Non-pigmented ciliary epithelial cell (primary cell): ENCODE measurements at places on chromosomes 2 and 18.
A peak's percentile ranks its signal among the peaks of the same experiment; 100 is the strongest.

DNA sequence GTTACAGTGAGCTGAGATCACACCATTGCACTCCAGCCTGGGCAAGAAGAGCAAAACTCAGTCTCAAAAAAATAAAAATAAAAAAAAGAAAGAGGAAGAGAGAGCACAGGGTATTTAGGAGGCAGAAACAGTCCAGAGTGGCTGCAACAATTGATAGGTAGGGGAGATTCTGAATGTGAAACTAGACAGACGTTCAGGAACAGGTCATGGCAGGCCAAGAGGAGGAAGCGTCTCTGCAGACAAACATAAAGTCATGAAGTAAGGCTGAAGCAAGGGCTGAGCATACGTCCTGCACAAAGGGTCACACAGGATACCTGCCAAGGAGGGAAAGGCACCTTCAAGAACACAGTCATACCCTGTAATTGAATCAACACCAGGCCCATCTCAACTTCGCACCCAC is 64.1 kb upstream of the ZNF532 start:
- DNase-seq: no peak

DNA sequence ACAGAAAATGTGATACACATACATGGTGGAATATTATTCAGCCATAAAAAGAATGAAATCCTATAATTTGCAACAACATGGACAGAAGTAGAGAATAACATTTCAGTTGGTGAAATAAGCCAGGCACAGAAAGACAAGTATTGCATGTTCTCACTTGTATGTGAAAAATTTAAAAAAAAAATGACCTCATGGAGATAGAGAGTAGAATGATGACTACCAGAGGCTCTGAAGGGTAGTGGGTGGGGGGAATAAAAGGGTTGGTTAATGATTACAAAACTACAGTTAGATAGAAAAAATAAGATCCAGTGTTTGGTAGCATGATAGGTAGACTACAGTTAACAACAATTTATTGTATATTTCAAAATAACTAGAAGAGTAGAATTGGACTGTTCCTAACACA is 24.5 kb downstream of the PRKD3 start:
- no peak for DNase-seq

- no peak for DNase-seq
Observed at GRCh38 chr2:152050341-152050740, 48.5 kb downstream of the CACNB4 start.

DNA sequence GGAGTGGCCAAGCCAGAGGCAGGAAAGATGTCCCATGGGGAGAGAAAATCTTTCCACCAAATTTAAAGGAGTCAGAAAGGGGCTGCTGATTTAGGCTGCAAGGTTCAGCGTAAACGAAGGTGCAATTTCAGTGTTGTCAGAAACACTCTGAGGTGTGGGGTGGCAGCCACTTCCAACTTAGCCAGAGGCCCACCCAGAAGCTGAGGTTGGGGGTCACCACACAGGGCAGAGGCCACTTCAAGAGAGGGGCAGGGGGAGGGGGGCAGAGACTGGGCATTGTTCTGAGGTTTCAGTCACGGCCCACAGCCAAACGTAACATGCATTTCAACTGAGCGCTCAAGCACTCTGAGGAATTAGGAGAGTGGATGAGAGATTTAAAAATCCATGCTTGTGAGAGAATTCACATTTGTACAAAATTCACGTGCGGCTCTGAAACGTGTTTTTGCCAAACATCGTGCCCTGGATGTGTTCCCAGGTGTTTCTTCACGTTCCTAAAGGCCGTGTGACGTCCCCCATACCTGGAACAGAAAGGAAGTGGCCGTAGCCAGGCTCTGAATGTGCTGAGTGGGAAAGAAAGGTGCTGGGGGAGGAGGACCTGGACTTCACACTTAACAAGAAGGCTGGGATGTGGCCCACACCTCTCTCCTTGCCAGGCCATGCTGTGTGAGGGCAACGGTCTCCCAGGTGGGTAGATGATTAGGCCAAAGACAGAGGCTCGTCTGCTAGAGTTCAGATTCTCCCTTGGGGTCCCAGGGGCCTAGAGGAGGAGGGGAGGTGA is 19.5 kb upstream of the BOK start:
- DNase-seq: no peak

GRCh38 chr2:108970369-108970768 is 18.7 kb downstream of the EDAR start:
- DNase-seq: no peak

DNA sequence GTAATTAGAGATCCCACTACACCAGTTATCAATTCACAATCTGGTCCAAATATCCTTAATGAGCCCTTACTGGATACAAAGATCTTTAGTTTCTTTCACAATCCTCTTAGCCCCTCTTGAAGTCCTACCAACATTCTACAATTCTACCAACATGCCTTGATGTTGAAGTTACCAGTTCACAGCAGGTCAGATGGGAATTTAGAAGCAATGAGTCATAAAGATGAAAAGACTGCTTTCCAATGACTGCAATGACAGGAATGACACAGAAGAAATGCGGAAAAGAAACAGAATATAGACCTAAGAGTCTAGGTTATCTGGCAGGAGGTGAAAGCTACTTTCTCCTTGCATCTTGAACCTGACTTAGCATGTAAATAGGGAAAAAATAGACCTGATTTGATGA is 24.5 kb downstream of the RTTN start:
- peak; percentile 84 for DNase-seq

GRCh38 chr2:37500031-37500430 is 155.6 kb downstream of the QPCT start:
- peak; percentile 36 for DNase-seq

DNA sequence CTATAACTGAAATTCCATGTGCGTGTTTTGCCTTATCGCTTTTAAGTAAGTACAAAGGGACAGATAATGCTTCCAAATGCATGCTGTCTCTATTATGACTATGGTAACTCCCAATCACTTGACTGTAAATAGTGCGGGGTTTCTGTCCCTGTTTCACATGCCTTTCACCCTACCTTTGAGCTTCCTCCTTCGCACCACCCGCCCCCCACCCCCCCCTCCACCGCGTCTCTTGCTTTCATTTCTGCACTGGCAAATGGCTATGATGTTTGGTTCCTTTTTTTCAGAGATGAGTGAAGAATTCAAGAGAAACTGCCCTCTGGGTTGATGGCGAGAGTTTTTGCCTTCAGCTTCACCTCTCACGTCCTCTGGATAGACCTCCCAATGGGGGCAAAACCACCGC is 25.0 kb upstream of the SPP2 start:
- DNase-seq: no peak

DNA sequence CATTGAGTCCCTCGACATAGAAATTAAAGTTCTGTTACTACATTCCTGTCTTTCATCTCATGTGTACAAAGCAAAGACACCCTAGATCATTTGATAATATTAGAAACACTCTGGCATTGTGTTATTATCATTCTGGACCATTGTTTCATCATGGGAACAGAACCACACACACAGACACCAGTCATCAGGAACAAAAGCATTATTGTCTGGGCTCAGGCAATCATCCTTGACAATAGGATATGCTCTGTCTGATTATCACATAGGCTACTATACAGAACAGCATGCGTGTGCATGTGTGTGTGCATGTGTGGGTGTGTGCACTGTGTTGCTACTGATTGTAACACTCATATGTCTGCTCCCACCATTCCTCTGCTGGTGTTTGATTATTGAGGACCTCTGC is 242.5 kb downstream of the SH3BP4 start:
- no peak for DNase-seq

DNA sequence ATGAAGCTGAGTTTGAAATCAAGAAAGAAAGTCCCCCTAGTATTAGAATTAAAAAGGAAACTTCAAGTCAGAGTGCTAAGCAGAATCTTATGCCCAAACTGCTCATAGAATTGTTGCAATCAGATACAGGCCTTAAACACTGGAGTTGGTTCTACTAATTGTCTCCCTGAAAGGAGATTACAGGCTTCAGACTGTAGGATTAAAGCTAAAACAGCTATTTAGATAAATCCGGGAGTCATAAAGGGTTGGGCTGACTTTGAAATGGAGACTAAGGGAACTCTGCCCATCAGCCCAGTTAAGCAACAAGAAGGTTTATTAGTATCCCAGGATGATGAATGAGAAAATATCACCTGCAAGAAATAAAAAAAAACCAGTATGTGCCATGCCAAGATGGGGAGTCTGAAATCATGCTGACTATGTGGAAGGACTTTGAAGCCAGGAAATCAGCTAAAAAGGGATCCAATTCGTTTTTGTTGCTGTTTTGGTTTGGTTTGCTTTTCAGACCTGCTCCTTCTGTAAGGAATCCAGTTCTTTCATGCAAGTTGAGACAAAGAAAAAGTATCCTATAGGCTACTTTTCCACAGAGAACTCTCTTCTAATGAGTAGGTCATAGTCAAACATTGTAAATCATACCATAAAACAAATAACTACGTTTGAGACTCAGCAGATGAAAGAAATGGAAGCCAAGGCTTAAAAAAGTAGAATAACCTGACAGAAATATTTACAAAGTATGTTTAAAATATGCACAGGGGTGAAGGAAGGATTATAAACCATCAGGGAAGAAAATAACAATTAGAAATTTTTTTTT is 37.6 kb upstream of the MSTN start:
- DNase-seq: no peak

DNA sequence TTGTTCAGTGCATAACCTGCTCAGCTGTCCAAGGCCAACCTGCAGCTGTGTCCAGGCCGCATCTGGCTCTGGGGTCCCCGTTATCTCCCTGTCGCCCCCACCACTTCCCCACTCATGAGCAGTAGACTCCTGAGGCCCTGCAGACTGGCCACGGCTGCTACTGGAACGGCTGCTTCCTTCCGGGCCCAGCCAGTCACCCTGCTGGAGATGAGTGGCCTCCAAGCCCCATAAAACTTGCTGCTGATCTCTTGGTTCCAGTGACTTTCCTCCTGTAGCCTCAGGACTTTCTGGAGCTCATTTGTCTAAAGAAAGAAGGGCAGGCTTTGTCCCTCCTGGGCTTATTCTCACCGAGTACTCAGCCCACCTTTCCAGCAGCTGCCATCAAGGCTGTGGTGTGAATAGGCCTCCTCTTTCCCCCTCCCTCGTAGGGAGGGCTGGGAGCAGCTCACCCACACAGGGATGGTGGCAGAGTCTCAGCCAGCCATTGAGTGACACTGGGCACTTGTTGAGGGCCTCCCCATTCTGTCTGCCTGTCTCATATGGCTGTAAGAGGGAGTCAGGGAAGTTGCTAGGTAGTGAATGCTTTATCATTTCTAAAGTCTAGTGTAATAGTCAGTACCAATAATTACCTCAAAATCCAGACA is 257.3 kb downstream of the MYCN start:
- no peak for DNase-seq

DNA sequence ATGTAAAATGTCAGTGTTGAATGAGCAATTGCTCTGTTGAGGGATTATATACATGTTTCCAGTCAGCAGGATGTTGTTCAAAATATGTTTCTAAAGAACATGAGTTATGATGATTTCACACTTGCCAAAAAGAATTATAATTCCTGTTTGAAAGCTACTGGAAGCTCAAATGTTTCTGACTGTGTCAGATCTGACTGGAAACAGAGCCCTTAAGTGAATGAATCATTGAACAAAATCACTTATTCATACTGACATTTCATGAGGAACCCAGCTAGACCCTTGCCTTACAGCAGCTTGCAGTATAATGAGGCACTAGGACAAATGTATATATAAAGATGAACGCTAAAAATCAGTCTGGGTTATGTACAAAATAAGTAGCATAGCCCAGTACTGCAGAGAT is 35.4 kb upstream of the ITGAV start:
- no peak for DNase-seq

DNA sequence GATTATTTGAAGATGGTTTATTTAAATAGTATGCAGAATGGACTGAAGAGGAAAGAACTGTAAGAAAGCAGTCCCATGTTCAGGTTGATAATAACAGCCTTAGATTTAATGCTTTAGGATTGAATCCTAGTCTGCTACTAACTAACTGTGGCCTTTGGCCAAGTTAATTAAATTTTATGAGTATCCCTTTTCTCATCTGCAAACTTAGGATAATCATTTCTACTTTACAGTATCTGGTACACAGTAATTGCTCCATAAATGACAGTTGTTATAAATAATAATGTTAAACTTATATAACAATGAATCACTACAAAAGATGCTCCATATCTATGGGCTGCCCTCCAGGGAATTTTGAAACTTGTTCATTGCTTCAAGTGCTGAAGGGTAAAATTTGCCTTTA is 41.0 kb downstream of the FAP start:
- DNase-seq: no peak

DNA sequence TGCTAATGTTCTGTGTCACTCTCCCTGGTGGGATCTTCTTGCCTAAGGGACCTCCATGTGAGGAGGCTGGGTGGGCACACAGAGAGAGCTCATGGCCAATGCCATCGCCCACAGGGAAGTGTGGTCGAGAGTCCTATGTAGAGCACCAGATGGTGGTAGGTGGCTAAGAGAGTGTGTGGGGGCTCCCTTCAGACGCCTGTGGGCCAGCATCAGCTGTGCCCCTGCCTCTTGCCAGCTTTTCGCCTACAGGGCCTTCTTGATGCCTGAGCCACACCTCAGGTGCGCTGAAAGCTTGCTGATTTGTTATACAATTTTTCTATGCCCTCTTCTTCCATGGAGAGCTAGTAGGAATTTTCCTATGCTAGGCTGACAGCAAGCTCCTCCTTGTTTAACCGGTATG is 38.3 kb downstream of the LRRTM1 start:
- no peak for DNase-seq

DNA sequence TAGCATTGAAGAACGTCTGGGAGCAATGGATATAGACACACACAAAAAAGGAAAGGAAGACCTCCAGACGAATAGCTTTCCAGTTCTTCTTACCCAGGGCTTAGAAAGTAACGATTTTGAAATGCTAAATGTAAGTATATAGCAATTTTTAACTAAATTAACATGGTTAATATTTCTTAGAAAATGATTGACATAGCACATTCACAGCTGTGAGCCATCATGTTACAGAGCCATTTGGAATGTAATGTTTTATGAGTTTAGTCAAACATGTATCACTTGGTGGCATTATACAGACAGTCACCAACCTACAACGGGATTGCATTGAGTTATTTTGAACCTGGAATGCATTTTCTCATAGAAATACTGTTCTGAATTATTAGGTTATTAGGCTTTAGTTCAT is 35.1 kb downstream of the WDR43 start:
- DNase-seq: no peak

DNA sequence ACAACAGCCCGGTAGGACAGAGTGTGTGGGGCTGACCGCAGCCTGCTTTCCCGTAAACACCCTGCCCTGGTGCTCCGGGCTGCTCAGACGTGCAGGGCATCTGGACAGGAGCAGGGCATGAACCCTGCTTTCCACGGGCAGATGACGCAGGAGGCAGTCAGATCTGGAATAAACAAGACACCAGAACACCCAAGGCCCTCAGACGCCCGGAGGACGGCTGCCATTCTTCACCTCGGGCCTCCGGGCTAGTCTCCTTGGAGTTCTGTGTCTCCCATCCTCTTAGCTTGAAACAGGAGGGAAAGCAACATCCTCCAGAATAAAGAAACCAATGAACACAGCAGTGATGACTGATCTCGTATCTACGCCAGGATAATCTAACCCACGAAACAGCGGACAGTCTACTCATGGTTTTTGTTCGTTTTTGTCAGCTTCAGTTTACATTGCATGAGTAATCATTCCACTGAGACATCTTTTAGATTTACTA is 7.3 kb downstream of the PXDN start:
- DNase-seq: peak; percentile 72
